Neural crest cell (in vitro differentiated cells): ENCODE measurements at places on chromosomes 12 and 14.
A peak's percentile ranks its signal among the peaks of the same experiment; 100 is the strongest.

DNA sequence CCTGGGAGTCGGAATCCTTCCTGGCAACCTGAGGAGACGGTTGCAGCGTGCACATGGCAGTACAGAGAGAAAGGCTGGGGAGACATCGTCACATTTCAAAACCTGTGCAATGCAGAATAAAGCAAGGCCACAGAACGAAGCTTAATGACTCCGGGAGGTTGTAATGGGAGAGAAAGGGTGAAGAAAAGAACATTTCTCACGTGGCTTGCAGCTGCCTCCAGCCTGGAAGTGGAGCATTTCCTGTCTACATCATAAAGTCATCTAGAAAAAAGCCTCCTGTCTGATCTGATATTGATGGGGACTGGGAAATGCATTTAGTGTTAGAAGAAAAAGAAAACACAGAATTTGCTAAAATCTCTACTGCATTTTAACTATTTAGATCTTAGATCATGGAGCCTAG is 209.3 kb downstream of the TMEM132C start:
- no peak for DNase-seq

GRCh38 chr12:114684098-114684869 is at the start of gene TBX3:
Gene TBX3 (minus strand): TSS chr12:114684175. CDS start chr12:114683200, 975 bp downstream.
- peak; percentile 75 for DNase-seq

DNA sequence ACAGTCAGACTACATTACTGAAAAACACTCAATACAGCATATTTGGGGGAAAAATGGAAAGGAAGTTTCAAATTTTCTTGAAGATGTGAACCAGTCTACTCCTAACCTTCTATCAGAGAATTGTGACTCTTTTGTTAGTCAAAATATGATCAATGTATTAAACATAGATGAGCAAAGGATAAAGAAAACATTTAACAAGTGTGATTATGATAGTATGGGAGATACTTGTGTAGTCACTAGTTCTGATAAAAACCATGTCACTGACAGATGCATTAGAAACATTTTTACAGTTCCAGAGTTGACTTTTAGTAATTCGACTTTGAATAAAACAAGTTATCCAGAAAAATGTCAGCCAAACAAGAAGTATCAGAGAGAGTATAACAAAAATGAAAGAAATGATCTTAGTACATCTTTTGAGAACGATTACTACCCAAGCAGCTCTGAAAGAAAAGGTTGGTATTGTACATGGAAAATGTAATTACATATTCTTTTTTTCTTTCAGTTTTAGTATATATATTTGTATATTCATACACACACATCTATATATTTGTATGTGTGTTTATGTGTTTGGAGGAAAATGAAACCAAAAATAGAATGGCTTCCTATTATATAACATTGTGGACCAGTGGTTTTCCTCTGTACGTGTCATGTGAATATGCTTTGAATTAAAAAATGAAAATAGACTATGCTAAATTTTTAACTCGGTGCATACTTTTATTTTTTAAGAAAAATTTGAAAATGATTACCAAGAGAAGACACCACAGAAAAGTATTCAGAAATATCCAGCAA is 63.3 kb upstream of the ABCD2 start:
- DNase-seq: no peak

- DNase-seq: no peak
Observed at GRCh38 chr12:5203274-5203673, 159.6 kb downstream of the KCNA5 start.

GRCh38 chr12:69284131-69284530 is 44.8 kb downstream of the CPSF6 start:
- DNase-seq: peak; percentile 40

GRCh38 chr12:94260717-94261116 is 112.3 kb downstream of the PLXNC1 start:
- DNase-seq: no peak

- no peak for DNase-seq
Observed at GRCh38 chr12:111429828-111430432, 24.2 kb downstream of the SH2B3 start.

GRCh38 chr12:22828066-22828465 is 203.1 kb downstream of the ETNK1 start:
- DNase-seq: no peak

DNA sequence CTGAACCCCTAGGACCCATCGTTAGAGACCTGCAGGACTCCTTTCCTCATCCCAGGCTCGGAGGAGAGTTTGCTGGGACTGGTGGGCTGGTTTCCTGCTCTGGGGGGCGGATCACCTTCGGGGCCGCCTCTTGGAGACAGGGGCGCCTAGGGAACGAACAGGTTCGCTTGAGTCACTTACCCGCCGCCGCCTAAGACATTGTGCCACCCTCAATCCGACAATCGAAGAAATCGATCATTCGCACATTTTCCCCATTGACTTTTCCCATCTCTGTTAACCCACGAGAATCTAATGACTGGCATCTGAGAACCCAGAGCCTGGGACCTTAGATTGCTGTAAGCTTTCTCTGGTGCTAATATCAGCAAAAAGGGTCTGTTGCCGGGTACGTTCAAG is 322 bp downstream of the SLC39A9 start:
- no peak for DNase-seq

GRCh38 chr12:67669217-67669933 is 20.8 kb downstream of the DYRK2 start:
- no peak for DNase-seq

DNA sequence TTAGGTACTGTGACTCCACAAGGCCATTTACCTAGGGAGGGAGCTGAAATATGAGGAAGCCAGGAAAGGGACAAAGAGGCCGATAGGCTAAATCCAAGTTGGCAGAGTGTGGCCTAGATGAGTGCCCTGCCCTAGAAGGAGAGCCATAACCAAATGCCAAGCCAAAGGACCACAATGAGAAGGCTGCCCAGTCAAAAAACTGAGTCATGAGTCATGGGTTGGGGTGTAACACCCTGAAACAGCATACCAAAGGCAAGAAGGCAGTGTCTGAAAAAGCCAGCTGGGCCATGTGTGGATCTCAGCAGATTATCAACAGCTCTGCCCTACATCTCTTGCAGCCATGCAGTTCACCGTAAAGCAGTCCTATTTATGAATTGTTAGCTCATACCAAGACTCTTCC is 171.7 kb downstream of the PHLDA1 start:
- no peak for DNase-seq

- DNase-seq: no peak
Observed at GRCh38 chr14:82387699-82388098, 854.0 kb upstream of the SEL1L start.

GRCh38 chr12:57611827-57612710 is 834 bp downstream of the ARHGEF25 start:
- DNase-seq: no peak

GRCh38 chr14:24298892-24299254 is 707 bp downstream of the DHRS1 start:
- no peak for DNase-seq

DNA sequence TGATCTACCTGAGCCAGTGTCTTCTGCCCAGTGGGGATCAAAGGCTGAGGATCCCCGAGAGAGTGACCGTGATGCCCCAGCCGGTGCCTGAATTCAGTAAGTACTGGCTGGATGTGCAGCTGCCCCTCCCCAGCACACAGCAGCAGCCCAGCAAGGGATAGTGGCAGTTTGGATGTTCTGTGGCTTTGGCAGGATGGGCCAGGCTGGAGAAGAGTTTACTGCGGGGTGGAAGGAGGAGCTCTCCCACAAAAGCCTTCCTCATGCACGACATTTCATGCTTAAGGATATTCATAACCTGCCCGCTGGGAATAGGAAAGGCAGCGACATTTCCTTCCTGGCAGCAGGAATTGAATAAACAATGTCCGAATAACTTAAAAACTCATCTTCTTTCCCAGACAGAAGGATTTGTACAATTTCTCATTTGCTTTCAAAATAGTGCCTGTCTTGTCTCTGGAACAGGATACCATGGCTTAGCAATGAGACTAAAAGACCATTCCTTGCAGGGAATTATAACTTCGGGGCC is 135.6 kb upstream of the PRMT8 start:
- no peak for DNase-seq

DNA sequence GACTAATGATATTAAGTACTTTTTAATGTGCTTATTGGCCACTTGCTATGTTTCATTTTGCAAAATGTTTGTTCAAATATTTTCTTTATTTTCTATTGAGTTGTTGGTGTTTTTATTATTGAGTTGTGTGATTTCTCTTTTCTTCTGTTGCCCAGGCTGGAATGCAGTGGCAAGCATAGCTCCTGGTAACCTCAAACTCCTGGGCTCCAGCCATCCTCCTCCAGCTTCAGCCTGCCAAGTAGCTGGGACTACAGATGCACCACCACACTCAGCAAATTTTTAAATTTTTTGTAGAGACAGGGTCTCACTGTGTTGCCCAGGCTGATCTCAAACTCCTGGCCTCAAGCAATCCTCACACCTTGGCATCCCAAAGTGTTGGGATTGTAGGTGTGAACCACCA is 199.2 kb downstream of the NOVA1 start:
- no peak for DNase-seq

DNA sequence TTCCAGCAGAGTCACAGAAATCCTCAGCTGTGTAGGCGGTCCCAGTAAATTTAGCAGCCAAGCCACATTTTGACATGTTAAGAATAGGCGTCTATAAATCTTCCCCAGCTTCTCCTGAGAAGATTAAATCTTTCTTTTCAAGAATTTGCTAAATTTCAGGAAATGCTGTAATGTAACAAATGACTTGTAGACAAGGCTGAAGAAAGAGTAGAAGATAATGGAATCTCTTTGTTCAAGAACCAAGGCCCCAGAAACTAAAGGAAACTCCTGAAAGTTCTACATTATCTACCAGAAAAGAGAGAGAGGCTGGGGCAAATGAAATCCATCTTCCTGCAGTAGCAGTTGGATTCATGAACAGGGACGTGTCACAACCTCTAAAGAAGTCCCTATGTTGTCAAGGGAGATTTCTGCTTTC is 760.3 kb downstream of the NOVA1 start:
- no peak for DNase-seq

DNA sequence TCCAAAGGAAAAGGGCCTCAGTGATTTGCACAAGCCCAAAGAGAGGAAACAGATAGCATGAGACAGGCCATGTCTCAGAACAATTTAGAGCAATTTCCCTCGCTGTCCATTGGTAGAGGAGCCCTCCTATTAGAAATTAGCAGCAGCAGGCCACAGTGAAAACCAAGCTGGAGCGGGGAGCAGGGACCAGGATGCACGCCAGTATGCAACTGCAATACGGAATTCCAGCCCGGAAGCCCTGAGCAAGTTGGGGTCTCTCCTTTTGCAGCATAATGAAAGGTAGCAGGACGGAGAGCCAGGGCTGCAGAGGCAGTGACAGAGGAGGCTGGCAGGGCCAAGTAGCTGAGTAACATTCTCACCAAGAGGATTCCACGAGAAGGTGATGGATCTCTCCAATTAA is 84.9 kb upstream of the CLMN start:
- DNase-seq: no peak

DNA sequence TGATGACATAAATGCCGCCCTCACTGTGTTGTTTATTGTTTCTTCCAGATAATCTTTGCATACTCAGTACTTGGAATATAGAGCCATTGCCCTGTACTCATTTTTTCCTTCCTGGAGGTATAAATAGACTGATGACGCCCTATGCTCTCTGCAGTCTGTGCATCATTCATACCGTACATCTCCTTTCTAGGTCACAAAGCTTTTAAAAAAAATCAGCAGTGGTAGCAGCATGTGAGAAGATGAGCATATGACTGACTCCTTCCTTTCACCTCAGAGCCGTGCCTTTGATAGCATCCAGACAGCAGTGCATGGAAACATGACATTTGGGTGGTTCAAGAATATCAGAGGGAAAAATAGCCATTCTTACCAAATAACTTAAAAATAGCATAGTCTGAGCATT is 77.3 kb downstream of the PDE3A start:
- DNase-seq: no peak

- no peak for DNase-seq
Observed at GRCh38 chr12:15000575-15000974, 27.7 kb downstream of the PDE6H start.

DNA sequence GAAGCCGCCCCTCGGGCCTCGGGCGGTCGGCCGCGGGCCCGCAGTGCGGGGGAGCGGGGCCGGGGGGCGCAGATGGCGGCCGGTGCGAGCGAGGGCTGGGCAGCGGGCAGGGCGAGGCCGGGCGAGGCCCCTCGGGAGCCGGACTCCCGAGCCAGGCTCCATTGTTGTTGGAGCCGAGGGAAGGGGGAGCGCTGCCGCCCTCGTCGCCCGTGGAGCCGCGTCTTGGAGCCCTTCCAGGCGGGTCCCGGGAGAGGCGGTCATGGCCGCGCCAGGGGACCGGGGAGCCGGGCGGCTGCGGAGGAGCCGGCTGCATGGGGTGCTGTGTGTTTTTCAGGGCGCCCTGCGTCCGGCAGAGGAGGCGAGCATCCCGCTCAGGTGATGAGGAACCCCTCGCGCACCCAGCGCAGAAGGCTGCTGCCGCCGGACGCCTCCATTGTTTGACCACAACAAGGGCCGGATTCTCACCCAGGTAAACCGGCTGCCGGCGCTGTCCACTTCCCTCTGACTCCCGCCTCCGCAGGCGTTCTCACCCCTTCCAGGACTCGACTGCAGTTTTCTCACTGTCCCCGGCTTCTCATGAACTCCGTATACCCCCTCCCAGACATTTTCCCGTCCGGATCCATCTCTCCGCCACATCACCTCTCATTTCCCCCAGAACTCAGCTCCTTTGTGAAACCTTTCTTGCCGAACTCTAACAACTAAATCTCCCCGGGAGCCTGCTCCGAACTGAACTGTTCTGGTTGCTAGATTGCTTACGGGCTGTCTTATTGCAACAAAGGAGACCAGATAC is 732 bp downstream of the ZNF664 start:
- DNase-seq: peak; percentile 22

- no peak for DNase-seq
Observed at GRCh38 chr14:54548491-54548890, 18.4 kb upstream of the SAMD4A start.

- DNase-seq: no peak
Observed at GRCh38 chr14:51614707-51615106, 37.0 kb upstream of the FRMD6 start.

GRCh38 chr14:69107407-69108003 is 45.4 kb downstream of the DCAF5 start:
- no peak for DNase-seq

DNA sequence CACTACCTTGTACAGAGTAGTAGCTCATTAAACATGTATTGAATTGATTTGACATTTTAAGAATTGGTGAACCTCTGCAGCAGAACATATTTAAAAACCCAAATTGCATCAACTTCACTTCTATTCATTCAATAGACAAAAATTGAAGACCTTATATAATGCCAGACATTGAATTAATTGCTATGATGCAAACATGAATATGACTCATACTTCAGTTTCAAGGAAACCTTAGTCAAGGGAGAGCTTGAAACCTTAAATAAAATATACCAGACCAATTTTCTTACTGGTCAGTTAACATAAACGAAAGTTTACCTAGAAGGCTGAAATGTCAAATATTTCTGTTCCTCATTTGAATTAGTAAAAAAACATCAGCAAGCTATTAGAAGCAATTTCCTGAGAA is 5.0 kb upstream of the MGAT4C start:
- no peak for DNase-seq

- no peak for DNase-seq
Observed at GRCh38 chr14:24066496-24067132, 4.7 kb upstream of the CPNE6 start.
